ENCODE measurements at places on chromosomes 6 and 20.

GRCh38 chr20:44658810-44659209, 7.3 kb upstream of the ADA start:
- no peak for DNase-seq

GRCh38 chr6:27541212-27541932, 68.5 kb upstream of the ZNF184 start:
- DNase-seq = no peak

GRCh38 chr20:21681922-21682318, 23.5 kb upstream of the PAX1 start:
- no peak for DNase-seq

DNA sequence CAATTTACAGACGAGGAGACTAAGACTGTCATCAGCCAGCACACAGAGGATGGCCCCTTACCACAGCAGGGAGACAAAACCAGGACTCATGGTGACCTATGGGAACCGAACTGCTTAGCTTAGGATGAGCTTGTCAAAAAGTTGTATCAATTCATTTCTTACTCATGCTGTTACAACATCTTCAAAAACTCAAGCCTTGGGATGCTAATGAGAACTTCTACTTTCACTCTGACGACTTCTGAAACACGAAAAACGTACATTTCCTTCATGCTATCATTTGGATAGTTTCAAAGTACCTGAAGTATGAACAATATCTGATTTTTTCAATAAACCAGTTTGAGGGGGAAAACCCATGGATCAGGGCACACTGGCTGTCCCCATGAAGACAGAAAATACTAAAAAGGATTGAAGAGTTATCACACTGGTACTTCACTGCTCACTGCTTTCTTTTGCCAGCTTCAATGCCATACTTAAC, 31.9 kb downstream of the HIVEP2 start:
- DNase-seq = no peak

DNA sequence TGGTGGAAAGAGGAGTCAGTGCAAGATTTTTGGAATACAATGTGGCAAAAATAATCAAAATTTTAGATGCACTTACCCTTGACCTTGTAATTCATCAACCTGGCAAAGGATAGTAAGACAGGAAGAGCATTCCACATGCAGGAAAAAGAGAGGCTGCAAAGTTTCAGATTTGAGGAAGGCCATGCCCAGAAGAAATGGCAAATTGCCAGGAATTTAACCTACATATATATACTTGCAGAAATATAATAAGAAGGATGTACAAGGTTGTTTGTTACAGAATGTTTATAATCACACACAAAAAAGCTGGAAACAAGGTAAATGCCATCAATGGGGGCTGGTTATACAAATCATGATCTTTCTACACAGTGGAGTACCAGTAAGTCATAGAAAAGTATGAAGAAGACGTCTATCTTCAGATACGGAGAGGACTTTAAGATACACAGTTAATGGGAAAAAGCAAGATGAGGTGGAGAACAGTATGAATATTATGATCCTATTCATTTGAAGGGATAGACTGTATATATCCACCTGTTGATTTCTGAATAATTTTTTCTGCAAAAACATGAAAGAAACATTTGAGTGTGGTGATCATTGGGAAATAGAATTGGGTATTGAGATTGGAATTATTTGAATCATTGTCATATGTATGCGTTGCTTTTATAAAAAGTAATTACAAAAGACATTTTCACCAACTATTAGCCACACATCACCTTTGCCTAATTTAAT, 253.8 kb downstream of the TBC1D7 start:
- DNase-seq = no peak

DNA sequence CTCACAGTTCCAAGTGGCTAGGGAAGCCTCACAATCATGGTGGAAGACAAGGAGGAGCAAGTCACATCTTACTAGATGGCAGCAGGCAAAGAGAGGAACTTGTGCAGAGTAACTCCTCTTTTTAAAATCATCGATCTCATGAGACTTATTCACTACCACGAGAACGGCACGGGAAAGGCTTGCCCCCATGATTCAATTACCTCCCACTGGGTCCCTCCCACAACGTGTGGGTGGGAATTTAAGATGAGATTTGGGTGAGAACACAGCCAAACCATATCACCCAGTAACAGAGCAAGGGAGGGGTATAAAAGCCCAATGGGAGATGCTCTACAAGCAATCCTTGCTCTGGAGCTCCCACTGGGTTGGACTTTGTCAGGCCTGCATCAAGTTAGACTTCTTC, 80.4 kb downstream of the JPH2 start:
- DNase-seq = no peak

DNA sequence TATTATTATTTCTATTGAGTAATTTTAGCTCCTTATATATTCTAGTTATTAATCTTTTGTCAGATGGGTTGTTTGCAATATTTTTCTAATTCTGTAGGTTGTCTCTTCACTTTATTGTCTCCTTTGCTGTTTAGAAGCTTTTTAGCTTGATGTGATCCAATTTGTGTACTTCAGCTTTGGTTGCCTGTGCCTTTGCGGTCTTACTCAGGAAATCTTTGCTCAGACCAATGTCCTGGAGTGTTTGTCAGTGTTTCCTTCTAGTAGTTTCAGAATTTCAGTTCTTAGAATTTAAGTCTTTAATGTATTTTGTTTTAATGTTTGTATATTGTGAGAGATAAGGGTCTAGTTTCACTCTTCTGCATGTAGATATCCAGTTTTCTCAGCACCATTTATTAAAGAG, 916.0 kb upstream of the EYS start:
- no peak for DNase-seq

DNA sequence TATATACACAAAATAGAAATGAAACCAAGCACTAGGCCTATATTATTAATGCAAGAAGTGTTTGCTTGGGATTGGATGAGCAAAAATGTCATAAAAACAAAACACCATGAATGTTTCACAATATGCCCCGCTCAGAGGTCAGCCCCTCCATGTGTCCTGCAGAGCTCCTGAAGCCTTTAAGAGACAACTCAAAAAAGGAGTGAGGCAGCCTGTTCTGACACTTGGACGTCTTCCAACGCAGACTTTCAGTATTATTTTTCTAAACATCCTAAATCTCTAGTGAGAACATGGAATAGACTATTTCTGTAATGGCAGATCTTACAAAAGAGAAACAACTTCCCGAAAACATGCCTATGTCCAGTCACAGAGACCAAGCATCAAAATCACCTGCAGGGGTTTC, 322.6 kb downstream of the PRKN start:
- DNase-seq = no peak

- no peak for DNase-seq
Observed at GRCh38 chr20:62624719-62625453, 17.4 kb upstream of the SLCO4A1 start.
